ENCODE measurements at places on chromosomes 2 and 18. TPM values are rescaled to one million over a fixed set of nuclear protein-coding genes. Genes with fewer than 3 reads are reported as not detected.
A peak's percentile ranks its signal among the peaks of the same experiment; 100 is the strongest.

DNA sequence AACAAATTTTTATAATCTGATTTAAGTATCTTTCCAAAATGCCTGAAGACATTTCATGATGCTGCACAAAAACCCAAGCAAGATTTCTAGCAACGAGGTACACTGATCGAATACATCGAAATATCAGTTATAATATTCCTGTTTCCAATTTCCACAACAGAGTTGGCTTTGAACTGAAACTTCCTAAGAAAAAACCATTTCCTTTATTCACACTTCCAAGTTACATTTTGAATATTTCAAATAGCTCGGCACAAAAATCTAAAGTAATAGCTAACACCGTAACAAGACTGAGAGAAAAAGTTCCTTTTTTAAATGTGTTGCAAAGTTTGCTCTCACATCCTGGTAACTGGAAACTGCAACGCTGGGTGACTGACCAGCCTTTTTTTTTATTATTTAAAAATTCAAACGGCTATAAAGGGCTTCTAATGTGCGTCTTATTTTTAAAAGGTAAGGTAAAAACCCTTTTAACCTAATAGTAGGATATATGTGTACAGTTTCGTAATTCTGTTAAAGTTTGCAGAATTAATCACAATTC is 1.7 kb downstream of the HNRNPLL start:
- no peak for DNase-seq
- H3K4me3 ChIP-seq: peak overlapping the region; percentile 79
- no peaks in the 10 kb centered on the region for H3K27me3 ChIP-seq

DNA sequence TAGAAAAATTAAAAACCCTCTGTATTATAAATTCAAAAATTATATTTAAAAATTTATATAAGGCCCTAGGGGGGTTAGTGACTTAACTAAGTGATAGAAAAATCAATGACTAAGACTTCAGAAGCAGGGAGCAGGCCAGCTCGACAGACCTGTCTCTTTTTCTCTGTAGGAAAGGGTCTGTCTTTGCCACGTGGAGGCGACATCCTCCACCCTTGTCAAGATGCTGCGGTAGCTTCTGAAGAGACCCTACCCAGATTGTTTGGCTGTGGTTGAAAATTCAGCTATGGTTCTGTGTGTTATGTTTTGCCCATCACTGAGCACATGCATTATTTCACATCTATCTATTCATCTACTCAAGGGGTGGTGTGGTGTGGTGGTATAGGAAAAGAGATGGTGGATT is 8.2 kb upstream of the SLC4A3 start:
- H3K4me3 ChIP-seq: no peak overlapping the region
- DNase-seq: no peak
- H3K27me3 ChIP-seq: no peaks in the 10 kb centered on the region

NLRC4 gene
- total RNA-seq: not detected

PCARE gene
- total RNA-seq: not detected

- no peak overlapping the region for H3K27ac ChIP-seq
- H3K27me3 ChIP-seq: no peaks in the 10 kb centered on the region
- no peaks in the 10 kb centered on the region for H3K36me3 ChIP-seq
- H3K4me1 ChIP-seq: no peaks in the 10 kb centered on the region
- no peak overlapping the region for H3K4me3 ChIP-seq
These were observed 104.0 kb downstream of the COBLL1 start for GRCh38 chr2:164737612-164738081.

DNA sequence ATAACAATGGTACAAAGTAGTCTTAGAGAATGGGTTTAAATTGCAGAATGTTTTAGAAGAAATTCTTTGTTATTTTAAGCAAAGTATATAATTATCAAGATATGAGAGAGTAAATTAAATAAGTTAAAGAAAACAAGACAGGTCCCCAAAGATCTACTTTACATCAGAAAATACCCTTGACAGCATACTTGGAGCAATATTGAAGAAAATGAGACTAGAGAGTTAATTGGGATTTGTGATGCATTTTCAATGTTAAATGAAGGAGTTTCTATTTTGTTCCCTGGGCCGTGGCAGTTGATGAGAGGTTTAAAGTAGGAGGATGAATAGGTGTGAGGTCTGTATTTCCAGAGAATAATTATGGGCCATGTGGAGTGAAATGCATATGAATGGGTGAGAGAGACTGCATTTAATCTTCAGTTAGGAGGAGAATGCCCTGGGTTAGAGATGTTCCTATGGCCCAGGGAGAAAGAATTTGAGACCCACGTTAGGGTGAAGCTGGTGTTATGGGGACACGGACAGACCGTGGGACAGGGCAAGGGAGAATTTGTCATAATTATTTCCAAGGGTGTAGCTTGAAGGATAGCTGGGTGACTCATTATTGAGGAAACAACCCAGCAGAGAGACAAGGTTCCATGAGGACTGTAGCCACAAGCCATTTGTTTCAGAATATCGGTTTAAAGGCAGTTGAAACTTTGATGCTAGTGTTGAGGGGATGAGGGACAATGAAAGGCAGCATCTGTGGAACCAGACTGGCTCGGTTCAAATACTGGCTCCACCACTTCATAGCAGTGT is 22.7 kb downstream of the MGAT5 start:
- no peaks in the 10 kb centered on the region for H3K36me3 ChIP-seq
- DNase-seq: no peak
- H3K4me1 ChIP-seq: peaks cover 5% of the 10 kb centered on the region
- no peak overlapping the region for H3K4me3 ChIP-seq

SPATA3 gene
- not detected for total RNA-seq

- H3K4me1 ChIP-seq: no peaks in the 10 kb centered on the region
- H3K27me3 ChIP-seq: no peaks in the 10 kb centered on the region
- no peaks in the 10 kb centered on the region for H3K36me3 ChIP-seq
- no peak overlapping the region for H3K4me3 ChIP-seq
- no peak overlapping the region for H3K27ac ChIP-seq
These were observed 626 bp upstream of the VIT start for GRCh38 chr2:36695746-36696415.

GRCh38 chr18:67331857-67332256 is 184.7 kb downstream of the DSEL start:
- no peaks in the 10 kb centered on the region for H3K27me3 ChIP-seq
- DNase-seq: no peak
- no peak overlapping the region for H3K4me3 ChIP-seq

GRCh38 chr2:178282075-178282815 is 87.9 kb downstream of the OSBPL6 start:
- no peak overlapping the region for H3K4me3 ChIP-seq
- H3K36me3 ChIP-seq: no peaks in the 10 kb centered on the region
- no peak for DNase-seq
- H3K27me3 ChIP-seq: no peaks in the 10 kb centered on the region
- H3K4me1 ChIP-seq: no peaks in the 10 kb centered on the region

PCGF1 gene
- 39.9 TPM for total RNA-seq

WNT10A gene
- total RNA-seq: 1.5 TPM

DNA sequence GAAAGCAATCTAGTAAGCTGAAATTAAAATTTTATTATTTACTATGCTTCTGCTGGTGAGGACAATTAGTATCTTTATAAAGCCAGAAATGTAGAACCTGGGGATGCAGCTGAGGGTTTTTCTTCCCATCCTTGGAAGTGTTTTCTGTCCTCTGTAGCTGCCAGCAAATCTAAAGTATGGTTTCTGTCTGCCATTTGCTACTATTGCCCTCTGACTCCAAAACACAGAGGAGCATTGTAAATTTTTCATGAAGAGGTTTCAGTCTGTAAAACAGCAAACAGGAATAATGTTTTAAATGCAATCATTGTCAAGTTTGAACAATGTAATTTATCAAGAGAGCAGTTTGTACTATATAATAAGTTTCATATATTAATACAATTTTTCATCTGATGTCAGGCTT is 258.8 kb downstream of the ZNF407 start:
- H3K27ac ChIP-seq: no peak overlapping the region
- no peaks in the 10 kb centered on the region for H3K36me3 ChIP-seq
- no peak for DNase-seq
- H3K27me3 ChIP-seq: no peaks in the 10 kb centered on the region
- H3K4me1 ChIP-seq: no peaks in the 10 kb centered on the region
- H3K4me3 ChIP-seq: no peak overlapping the region

DNA sequence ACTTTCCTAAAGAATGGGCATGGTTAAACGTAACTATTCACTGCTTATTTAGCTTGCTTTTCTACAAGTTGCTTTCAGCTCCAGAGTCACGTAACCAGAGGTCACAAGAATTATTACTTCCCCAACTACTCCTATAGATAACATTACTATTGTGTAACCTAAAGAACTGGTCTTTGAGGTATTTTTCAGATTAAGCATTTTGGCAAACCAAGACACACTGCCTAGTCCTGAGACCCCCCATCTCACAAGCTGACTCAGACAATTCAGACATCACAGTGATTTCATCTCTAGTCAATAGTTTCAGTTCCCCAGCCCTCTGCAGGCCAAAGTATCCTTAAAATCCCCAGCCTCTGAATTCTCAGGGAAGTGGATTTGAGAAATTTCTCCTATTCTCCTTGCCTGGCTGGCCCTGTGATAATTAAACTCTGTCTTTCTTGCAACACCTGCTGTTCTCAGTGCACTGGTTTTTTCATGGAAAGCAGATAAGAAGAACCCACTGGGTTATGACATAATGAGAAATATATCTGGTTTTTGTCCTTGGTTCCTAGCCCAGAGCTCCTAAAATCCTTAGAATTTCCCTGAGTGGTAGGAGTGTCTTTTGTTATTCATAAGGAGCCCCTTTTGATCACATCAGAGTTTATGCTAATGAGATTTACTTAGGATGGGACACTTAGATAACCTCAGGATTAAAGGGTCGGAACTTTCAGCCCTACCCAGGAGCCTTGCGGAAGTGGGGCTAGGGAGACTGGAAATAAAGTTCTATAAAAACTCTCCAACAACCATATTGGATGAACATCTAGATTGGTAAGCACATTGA is 1310.8 kb upstream of the CHAC2 start:
- H3K27ac ChIP-seq: no peak overlapping the region
- H3K36me3 ChIP-seq: no peaks in the 10 kb centered on the region
- no peak overlapping the region for H3K4me3 ChIP-seq
- no peak for DNase-seq

DNA sequence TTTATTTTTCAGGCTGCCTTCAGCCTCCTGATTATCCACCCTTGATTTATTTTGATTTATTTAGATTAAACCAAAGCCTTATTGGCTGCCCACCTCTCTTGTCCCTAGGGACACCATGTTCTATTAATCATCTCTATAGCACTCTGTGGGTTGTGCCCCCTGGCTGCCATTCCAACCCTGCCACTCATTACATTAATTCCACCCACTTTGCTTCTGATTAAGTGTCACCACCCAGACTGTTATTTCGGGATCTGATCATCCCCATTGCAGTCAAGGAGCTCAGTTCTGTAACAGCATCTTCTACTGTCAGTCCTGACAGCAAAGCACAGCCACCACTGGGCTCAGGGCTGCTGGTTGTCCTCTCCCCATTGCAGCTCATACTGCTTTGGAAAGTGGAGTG is 175.1 kb upstream of the DDX18 start:
- H3K27me3 ChIP-seq: no peaks in the 10 kb centered on the region
- H3K4me3 ChIP-seq: no peak overlapping the region
- H3K4me1 ChIP-seq: no peaks in the 10 kb centered on the region

DNA sequence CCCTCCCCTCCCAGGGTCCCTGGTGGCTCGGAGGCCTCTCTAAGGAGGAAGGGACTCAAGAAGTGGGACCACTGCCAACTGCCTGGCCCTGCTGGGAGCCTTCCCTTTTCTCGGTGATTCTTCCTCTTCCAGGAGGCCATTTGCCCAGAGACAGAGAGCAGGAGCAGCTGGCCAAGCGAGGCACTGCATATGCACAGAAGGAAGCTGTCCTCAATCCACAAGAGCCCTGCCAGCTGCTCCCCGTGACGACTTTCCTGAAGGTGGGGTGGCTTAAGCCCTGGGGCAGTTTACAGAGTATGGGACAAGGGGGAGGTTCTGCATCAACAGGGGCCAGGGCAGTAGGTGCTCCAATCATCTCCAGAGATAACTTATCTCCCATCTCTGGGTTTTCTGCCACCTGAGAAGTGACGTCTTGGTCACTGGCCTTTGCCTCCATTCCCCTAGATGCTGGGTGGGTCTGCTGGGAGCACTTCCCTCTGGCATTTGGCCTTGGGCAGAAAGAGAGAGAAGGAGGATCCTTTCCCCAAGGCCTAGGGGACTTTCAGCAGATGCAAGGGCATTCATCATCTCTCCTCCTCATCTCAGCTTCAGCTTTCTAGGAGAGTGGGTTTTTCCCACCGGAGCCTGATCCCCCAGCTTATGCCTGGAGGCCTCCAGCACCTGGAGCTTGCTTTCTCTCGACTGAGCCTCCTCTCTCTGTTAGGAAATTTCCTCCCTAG is 28.5 kb downstream of the CIB4 start:
- no peaks in the 10 kb centered on the region for H3K36me3 ChIP-seq
- no peaks in the 10 kb centered on the region for H3K27me3 ChIP-seq
- H3K4me1 ChIP-seq: peaks cover under 1% of the 10 kb centered on the region
- DNase-seq: no peak
- no peak overlapping the region for H3K27ac ChIP-seq

BCL2 gene
- total RNA-seq: 2.5 TPM

ALPP gene
- total RNA-seq: 0.34 TPM

GRCh38 chr2:224309176-224309575 is 92.7 kb downstream of the FAM124B start:
- H3K27ac ChIP-seq: no peak overlapping the region
- no peak overlapping the region for H3K4me3 ChIP-seq
- no peaks in the 10 kb centered on the region for H3K36me3 ChIP-seq
- no peak for DNase-seq
- no peaks in the 10 kb centered on the region for H3K27me3 ChIP-seq
- peaks cover 6% of the 10 kb centered on the region for H3K4me1 ChIP-seq

METTL4 gene
- 15.5 TPM for total RNA-seq

DNA sequence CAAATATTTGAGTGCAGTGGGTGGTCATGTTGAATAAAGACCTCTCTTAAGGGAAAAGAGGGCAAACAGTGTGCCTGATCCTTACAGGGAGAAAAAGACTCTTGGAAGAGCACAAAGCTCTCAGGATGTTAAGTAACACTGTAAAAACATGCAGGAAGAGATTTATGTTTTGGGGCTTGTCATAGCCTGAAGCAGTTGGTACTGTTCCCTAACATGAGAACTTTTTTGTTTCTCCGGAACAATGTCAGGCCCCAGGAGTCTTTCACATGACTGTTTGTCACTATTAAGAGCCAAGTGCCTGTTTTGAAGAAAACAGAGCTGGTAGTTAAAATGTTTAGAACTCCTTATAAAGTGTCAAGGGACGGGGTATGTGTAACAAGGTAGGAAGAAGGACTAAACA is 83.7 kb upstream of the B3GNT2 start:
- H3K4me3 ChIP-seq: no peak overlapping the region
- no peaks in the 10 kb centered on the region for H3K4me1 ChIP-seq
- H3K27me3 ChIP-seq: no peaks in the 10 kb centered on the region
- H3K27ac ChIP-seq: no peak overlapping the region

- DNase-seq: peak; percentile 93
- no peaks in the 10 kb centered on the region for H3K36me3 ChIP-seq
- H3K4me3 ChIP-seq: peak overlapping the region; percentile 11
- peak overlapping the region; percentile 83 for H3K27ac ChIP-seq
These were observed 12.6 kb upstream of the KCMF1 start for GRCh38 chr2:84958135-84959059.

Measured in HCT116 (cell line).